ENCODE measurements at places on chromosomes 5 and 9.

DNA sequence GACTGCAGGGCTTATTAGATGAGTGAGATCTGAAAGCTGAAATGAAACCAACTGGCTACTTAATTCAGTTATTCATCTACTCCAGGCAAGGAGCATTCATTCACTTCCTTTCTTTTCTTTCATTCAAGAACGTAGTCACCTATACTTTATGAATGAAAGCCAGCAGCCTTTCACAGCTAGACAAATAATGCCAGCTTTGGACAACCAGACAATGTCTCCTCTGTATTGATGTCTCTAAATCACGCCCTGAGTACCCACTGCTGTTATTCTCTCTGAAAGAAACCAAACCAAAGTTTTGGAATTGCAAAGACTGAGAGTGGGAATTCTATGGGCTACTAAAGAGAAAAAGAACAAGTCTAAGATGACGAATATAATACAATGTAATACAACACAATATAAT lies 121.2 kb upstream of the PTPN3 start:
- no peak for DNase-seq

- DNase-seq, result no peak
Measured at GRCh38 chr5:80195837-80196400, 59.9 kb downstream of the SERINC5 start.

DNA sequence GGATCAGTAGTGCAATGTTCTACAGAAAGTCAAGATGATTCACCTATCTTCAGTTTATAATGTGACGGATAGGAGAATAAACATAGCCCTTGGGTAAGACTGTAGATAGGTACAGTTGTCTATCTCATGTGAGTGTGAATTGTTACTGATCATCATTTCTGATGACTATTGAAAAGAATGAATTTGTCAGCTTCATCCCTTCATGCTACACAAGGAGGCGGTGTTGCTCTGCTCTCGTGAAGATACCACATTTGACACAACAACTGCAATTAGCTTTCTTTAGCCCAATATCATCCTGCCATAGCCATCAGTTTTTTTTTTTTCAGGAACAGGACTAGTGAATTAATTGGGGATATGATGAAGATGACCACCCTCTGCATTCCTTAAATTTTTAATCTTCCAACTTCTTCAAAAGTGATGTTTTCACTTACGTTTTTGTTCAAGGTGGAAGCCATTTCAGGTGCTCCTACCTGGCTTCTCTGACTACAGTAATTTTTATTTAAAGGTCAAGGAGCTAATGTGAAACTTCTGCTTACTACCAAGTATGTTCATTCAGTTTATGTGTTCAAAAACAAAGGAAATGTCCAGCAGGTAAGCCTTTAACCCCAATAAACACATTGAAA lies 152.9 kb upstream of the MOCS2 start:
- DNase-seq, result no peak

GRCh38 chr9:94948567-94949235 lies 222.2 kb downstream of the AOPEP start:
- DNase-seq, result no peak

DNA sequence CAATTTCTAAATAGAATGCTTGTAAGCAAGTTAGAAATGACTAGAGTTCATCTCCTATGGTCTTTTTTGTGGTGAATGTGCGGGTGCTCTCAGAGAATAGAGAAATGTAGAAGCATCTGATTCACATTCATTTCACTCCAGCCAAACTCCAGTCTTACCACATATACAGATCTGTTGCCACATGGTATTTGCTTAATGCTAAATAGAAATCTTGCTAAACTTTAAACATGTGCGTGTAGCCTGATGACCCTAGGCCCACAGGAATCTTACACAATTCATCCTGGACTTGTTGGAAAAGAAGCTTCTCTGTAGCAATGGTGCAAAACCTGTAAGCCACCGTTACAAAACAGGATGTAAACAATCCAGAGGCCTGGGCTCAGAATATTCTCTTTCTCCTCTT lies 135.2 kb downstream of the PCSK1 start:
- no peak for DNase-seq

DNA sequence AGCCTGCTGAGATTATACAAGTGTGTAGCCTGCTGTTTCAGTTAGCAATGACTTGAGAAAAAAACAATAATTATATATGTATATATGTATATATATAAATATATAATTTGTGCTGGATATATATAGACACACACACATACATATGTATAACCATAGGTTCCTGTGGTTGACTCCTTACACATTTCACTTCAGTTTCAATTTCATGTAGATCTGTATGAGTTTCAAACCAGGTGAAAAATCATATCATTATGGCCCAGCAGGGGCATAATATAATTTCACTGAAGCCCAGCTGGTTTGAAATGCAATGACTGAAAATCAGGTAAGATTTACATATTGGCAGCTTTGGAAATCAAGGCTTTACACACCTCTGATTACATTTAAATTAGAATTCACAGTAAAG lies 690.4 kb upstream of the CDH18 start:
- no peak for DNase-seq

DNA sequence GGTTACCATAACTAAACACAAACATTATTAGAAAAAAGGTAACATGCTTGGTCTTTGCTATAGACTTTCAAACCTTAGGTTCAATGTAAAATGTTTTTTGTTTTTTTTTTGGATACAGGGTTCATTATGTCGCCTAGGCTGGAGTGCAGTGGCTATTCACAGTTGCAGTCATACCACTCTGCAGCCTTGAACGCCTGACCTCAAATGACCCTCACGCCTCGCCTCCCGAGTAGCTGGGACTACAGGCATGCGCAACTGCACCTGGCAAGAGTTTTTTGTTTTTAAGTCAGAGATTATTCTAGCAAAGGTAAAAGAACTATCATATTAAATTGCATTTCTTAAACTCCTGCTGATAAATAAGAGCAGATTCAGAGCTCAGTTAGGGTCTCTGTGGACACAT lies 55.1 kb upstream of the NR5A1 start:
- DNase-seq, result no peak

GRCh38 chr9:121868626-121869025 lies 217.2 kb downstream of the DAB2IP start:
- DNase-seq, result no peak

GRCh38 chr9:137611623-137612609 lies 6.4 kb downstream of the ARRDC1 start:
- no peak for DNase-seq

DNA sequence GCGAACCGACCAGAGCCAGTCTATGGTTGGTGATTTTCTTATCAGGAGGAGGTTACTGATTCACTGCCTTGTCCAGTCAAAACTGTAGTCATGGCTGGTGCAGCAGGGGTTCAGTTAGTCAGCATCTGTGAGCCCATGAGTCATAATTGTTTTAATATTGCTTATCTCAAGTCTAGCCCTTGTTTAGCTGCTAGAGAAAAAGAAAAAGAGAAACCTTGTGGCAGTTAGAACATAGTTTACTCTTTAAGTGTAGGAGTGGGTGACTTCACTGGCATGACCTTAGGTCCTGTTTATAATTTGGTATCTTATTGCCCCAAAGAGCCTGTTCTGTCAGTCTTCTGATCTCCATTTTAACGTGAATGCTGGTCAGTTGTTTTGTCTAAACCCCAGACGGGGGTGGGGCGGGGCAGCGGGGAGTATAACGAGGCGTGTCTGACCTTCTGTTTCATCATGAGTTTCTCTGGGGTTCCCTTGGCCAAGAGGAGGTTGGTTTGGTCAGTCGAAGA lies 76.9 kb upstream of the NFIL3 start:
- DNase-seq, result no peak

GRCh38 chr9:99360026-99360425 lies 137.9 kb downstream of the SEC61B start:
- DNase-seq, result no peak

GRCh38 chr5:81729276-81729675 lies 21.6 kb downstream of the SSBP2 start:
- no peak for DNase-seq

DNA sequence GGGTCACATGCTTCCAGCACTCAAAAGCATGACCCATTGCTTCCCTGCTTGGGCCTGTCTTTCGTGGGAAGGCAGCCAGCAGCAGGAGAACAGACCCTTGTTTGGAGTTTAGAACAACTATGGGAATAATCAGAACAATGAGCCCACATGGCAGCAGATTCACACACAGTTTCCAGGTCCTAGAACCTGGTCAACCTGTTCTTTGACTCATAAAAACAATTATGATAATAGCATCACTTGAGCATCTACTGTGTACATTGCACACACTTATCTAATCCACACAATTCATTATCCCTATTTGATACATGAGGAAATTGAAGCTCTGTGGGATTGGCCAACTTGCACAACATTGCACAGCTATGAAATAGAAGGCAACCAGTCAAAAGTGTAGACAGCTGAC lies 41.7 kb downstream of the KLF4 start:
- no peak for DNase-seq

DNA sequence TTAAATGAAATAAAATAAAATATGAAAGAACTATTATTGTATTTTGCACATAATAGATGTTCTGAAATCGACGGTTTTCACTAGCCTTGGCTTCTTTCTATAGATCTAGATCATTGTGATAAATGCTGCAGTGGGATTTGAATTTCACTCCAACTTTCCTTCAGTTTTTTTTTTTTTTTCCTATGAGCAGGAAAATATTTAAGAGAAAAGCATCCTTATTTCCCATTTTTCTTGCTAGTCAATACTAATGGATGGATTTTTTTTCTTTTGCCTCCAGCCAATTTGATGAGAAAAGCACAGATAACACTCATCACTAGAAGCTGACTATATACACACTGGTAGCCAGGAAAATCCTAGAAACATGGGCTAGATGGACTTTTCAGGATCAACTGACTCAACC lies 249.0 kb downstream of the NFIB start:
- no peak for DNase-seq

- DNase-seq, result no peak
Measured at GRCh38 chr5:168471785-168472184, 14.5 kb upstream of the RARS1 start.

DNA sequence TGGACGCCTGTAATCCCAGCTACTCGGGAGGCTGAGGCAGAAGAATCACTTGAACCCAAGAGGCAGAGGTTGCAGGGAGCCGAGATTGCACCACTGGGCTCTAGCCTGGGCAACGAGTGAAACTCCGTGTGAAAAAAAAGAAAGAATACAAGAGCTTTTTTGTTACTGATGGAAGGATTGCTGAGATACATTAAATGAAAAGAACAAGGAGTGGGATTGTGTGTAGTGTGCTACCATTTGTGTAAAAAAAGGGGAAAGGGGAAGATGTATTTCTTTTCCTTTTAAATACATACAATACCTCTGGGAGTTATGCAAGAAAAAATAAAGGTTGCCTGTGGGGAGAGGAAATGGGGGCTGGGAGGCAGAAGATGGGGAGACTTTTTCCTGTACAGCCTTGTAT lies 14.7 kb upstream of the GARNL3 start:
- DNase-seq, result no peak

GRCh38 chr5:33755231-33755630 lies 136.6 kb downstream of the ADAMTS12 start:
- DNase-seq, result no peak

DNA sequence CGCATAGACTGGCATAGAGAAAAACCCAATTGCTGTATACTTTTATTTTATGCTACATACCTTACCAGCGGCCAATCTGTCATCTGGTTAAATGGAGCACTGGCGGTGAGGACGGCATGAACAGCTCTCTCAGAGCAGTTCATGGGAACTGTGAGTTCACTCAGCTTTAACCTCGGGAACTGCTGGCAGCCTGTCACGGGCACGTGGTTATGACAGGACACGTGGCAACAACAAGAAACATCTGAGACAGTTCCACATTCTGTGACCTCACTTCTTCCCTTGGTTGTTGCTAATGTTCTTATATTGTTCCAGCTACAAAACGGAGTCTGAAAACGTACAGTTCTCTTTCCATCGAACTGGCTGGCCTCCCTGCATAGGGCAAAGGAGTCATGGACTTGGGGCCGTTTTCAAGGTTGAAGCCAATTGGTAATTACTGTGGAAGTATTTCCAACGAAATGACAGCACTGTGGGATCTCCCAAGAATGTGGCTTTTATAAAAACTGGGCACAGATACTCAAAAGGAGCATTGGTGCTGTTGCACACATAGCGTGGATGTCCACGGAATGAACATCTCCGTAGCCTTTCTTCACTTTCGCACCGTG lies 246.3 kb upstream of the DAP start:
- no peak for DNase-seq

GRCh38 chr5:10601246-10602030 lies 37.6 kb downstream of the ANKRD33B start:
- DNase-seq, result no peak

DNA sequence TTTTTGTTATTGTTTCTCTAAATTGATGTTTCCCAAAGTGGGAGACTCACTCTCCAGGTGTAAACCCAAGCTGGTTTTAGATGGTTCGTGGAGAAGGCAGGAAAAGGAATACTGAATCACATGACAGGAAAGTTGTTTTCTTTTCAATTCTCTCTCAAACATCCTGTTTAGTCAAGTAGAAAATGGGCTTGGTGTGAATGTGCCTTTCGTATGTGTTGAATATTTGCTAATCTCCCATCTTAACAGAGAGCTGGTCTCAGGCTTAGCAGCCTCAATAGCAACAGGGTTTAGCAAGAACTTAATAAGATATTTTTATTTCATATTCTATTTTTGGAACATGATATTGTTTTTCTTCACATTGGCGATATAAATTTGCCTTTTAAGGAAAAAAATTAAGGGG lies 119.7 kb downstream of the INSYN2B start:
- DNase-seq, result no peak

GRCh38 chr9:98092613-98092931 lies 26.4 kb downstream of the TRIM14 start:
- DNase-seq, result no peak

DNA sequence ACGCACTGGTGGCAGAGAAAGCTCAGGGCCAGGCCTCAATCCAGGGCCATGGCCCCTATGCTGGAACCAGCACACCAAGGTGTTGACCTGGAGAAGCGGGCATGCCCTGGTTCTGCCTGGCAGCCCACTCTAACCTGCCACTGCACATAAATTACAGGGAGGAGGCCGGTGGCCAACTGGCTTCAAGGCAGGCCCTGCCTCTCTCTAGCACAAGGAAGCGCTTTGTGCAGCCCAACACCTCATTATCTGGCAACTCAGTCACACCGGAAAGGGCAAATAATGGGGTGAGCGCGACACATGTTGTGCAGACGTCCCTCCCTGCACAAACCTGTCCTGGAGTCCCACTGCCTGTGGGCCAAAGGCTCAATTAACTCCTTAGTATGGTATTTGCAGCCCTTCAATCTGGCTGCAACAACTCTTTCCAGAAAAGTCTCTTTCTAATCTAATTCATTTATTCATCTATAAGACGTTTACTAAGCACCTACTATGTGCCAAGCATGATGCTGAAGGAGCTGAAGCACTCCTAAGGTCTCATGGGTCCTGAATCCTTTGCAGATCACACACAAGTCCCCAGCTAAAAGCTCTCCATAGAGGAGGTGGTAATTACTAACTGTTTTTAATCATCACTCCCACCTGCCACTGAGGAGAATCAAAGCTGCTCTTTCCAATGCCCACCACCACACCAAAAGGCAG lies 24.9 kb downstream of the SHB start:
- DNase-seq, result no peak

- DNase-seq, result no peak
Measured at GRCh38 chr9:116900007-116900367, 212.9 kb downstream of the TRIM32 start.

DNA sequence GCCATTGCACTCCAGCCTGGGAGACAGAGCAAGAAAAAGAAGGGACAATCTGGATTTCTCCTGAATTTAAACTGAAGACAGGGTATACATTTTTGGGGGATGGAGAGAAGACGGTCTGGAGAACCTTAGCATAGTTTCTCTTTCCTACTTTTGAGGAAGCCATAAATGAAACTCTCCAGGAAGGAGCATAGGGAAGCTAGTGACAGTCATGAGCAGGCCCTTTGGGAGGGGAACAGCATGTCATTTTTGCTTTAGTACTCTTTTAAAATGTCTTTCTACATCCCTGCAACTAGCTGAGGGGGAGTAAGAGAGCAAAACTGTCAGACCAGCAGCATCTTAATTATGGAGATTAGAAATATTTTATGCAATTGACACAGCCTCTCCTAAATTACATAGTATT lies 8.2 kb upstream of the SLC44A1 start:
- DNase-seq, result no peak

All from bone marrow (tissue), 2 donors.